ENCODE measurements at places on chromosomes 5 and 9. TPM values are rescaled to one million over a fixed set of nuclear protein-coding genes. Genes with fewer than 3 reads are reported as not detected.
A peak's percentile ranks its signal among the peaks of the same experiment; 100 is the strongest.

DNA sequence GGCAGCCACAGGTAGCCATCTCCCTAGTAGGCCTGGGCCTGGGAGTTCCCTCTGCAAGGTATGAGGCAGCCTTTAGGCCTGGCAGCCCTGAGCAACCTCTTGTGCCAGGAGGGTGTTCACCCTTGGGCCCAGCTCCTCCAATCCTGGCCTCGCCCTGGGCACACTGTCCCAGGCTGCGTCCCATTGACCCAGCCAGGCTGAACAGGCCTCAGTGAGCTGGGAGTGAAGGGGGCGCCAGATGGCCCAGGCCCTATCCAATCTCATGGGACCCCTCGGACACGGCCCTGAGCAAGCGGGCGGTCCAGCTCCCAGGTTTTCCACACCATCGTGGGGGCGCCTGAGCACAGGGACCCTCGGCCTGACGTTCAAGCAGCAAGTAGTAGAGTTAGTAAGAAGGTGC lies 14.5 kb downstream of the SH3GLB2 start:
- DNase-seq: no peak

GRCh38 chr5:74598731-74599130 lies 41.8 kb downstream of the ENC1 start:
- peak; percentile 24 for DNase-seq

- no peak for DNase-seq
Observed at GRCh38 chr5:15748266-15748665, 248.3 kb downstream of the FBXL7 start.

- DNase-seq: no peak
Observed at GRCh38 chr9:135074354-135075233, 12.9 kb upstream of the OLFM1 start.

- no peak for DNase-seq
Observed at GRCh38 chr5:120375248-120375647, 88.9 kb upstream of the PRR16 start.

DNA sequence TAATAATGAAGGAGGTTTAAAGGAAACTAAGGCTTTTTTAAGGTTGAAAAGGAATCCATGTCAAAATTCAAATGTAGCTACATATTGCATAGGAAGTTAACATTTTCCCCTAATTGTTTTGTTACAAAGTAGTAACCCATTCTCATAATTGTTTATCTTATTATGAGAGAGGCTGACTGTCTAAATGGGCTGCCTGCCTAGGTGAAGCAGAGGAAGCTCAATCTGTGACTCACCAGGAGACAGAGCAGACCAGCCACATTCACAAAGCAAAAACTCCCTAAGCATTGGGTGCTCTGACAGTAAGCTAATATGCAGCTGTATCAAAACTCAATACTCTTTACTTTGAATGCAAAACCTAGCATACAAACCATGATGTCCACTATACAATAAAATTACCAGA lies 208.5 kb downstream of the ROR2 start:
- peak; percentile 63 for DNase-seq

The PCDHB13 gene
- 0.39 TPM for total RNA-seq

The OSMR gene
- total RNA-seq: 21.3 TPM

The AFF4 gene
- total RNA-seq: 39.2 TPM

- no peak for DNase-seq
Observed at GRCh38 chr9:38224941-38225340, 155.9 kb upstream of the SHB start.

- no peak for DNase-seq
Observed at GRCh38 chr9:32180597-32180996, 203.8 kb upstream of the ACO1 start.

GRCh38 chr9:128078504-128079434 lies 10.7 kb downstream of the SLC25A25 start:
- peak; percentile 82 for DNase-seq

GRCh38 chr9:100352201-100352726 lies 478 bp downstream of the TEX10 start:
- peak; percentile 42 for DNase-seq

DNA sequence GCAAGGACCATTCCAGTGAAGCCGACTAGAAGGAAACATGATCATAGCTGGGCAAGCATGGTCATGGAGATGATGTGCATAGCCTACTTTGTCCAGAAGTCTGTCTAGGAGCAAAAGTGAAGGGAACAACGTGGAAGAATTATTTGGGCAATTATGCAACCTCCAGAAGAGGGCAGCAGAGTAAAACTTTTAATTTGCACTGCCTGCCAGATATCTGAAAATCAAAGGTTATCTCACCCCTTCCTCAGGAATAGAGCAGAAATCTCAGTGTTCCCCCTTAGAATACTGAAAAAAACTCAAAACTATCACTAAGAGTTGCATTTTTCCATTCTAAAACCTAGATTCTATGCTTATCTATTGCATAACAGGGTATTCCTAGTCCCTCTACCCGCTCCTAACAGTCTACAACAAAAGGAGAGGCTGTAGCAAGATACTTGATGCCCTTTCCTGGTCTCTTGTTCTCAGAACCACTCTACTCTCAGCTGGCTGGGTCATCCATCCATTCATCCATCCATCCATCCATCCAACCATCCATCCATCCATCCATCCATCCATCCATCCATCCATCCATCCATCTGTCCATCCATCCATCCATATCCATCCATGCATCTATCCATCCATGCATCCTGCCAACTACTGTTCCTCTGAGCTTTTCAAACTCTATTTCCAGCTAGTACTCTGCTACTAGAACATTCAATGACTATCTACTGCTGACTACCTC lies 8.4 kb upstream of the SETD9 start:
- DNase-seq: peak; percentile 47

DNA sequence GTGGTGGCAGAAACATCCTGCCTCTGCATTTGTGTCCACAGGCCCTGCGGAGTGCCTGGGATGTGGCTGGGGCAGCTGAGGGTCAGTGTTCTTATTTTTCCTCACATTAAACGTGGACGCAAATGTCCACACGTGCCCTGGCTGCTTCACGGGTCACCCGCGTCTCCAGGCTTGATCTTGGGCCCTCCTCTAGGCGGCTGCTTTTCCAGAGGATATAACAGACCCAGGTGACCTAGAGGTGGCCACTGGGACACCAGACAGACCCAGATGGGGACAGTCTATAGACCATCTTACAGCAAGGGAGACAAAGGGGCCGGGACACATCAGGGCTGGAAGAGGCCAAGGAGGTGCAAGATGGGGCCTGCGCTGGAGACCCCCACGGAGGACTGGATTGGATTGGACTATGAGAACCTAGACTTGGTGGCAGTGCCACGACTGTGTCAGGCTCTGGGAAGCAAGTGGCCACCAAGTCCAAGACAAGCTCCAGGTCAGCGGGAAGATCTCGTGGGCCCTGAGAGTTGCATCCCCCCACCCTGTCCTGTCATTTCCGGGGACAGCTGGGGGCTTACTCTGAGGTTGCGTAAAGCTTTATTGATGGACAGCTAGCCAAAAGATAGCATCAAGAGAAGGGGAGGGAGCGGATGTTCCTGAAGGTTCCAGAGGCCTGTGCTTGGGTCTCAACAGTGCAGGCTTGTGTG lies 6.9 kb downstream of the WNK2 start:
- no peak for DNase-seq

DNA sequence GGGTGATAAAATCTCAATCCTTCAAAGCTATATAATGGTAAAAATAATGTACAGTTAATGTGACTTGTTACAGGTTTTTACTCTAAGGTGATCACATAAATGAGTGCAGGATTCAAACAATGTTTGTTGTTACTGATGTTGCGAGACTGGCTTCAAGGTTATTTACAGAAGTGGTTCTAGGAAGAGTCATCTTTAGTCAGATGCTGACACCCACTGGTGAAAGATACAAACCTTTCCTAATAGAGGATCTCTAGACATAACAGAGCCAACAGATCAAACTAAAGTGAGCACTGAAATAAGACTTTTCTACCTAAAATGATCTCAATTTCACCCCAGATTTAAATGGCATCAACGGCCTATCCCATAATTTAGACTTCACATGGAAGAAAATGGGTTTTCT lies 20.2 kb downstream of the ARSB start:
- peak; percentile 73 for DNase-seq

The MCTP1 gene
- total RNA-seq: 0.02 TPM

DNA sequence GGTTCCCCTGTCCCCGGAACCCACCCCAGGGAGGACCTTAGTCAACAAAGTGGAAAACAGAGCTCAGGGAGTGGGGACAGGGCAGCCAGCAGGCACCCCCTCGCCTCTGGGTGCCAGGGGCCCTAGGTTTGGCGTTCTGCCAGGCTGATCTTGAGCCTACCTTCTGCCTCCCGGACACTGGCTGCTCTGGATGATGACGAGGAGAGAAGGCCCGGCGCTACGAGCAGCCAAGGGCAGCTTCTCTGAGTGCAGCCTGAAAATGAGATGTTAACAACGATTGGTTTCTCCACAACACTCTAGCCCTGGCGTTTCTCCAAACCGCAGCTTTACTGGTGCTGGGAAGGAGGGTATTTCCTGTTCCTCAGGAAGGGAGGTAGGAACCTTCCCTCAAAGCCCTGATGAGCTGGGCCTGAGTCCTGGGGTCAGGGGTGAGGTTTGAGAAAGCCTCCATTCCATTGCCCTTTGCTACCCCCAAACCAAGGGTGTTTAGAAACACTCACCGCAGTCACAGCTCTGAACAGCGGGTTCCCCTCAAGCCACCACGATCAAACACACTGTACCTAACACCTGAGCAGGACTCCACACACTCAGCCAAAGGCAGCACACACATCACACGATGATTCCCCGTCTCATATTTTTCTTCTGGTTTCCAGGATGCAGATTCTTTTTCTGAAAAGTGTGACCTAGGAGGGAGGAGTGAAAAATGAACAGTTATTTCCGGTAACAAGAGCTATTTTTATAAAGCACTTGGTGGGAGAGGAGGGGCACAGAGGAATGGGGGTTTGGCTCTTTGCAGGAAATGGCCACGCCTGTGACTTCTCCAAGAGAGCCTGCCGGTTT lies at the start of gene STING1:
TSS of gene STING1 (minus strand) at position 709 of the 840 bp plus-strand sequence. CDS start 1,054 bp downstream, outside the sequence.
- DNase-seq: peak; percentile 100

DNA sequence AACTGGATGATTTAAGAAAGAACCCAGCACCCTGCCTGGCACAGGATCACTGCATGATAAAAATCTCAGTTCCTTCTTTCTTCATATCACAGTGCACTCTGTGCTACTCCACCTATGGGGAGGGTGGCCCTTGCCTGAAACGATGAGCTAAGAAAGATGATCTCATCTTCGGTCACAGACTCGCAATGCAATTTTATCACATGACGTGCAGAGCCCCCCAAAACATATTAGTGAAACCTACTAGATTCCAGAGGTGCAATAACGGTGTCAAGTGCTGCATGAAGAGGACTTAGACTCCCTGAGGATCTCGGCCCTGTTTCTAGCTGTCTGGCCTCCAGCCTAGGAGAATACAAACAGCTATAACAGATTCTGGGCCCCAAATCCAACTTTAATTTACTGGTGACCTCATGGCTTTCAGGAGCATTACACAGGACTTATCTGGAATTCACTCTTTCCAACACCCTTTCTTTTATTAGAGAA lies 104.0 kb downstream of the EBF1 start:
- DNase-seq: no peak

The PJA2 gene
- 42.0 TPM for total RNA-seq

DNA sequence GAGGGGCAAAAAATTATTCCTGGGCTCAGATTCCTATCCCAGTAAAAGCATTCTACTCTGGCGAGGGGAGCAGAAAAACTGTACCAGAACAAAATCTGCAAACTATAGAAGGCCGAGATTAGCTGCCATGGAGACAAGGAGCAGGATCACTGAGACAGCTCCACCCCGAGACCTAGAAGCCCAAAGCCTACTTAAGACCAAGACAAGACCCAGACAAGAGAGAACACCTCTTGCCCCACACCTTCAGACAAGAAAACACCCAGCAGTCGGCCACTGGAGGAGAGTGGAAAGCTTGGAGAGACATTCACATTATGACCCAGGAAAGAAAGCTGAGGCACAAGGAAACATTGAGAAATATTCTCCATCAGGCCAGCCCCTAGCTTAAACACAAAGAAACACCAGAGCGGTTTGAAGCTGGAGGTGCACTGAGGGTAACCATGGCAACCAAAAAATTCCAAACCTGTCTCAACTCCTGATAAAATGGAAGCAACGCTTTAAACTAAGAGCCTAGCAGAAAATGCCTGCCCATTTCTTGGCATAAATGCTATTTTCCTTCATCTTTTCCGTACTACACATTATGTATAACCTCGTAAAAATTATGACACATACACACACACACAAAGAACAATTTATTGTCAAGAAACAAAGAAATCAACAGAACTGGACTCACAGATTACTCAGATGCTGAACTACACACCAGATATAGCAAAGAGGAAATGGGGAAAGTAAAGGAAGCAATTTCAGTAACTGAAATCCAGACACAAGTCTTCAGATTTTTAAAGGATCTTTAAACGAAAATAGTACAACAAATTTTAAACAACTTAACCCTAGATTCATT lies 53.8 kb upstream of the FTMT start:
- peak; percentile 1 for DNase-seq

- DNase-seq: no peak
Observed at GRCh38 chr5:172565931-172566665, 75.0 kb upstream of the NEURL1B start.

GRCh38 chr9:123168586-123168985 lies 99.8 kb downstream of the STRBP start:
- no peak for DNase-seq

- DNase-seq: peak; percentile 80
Observed at GRCh38 chr5:122076669-122077365, 1.2 kb downstream of the LOX start.
